NCI-H2107 (cell line): ENCODE measurements at places on chromosomes 1 and 21.

DNA sequence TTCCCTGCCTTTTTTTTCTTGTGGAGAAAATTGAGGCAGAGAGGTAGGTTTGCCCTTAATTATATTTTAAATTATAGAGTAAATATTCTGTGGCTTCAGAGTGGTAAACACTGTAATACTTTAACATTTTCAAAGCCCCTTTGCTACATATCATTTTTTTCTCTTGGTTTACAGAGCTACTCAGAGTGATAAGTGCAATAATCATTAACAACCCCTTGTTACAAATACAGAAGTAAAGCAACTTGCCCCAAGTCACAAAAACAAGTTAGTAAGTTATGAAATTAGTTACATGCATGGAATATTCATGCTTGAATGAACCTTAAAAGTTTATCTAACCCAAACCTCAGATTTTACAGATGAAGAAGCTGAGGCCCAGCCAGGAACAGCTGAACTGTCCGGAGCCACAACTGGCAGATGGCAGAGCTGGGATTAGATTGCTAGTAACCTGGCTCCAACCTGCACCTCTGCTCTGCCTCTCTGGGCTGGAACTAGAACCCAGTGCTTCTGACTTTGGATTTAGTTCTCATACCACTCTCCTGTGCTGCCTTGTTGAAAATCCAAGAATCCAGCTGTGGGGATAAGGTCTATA is 48.7 kb downstream of the TNN start:
- DNase-seq = no peak

DNA sequence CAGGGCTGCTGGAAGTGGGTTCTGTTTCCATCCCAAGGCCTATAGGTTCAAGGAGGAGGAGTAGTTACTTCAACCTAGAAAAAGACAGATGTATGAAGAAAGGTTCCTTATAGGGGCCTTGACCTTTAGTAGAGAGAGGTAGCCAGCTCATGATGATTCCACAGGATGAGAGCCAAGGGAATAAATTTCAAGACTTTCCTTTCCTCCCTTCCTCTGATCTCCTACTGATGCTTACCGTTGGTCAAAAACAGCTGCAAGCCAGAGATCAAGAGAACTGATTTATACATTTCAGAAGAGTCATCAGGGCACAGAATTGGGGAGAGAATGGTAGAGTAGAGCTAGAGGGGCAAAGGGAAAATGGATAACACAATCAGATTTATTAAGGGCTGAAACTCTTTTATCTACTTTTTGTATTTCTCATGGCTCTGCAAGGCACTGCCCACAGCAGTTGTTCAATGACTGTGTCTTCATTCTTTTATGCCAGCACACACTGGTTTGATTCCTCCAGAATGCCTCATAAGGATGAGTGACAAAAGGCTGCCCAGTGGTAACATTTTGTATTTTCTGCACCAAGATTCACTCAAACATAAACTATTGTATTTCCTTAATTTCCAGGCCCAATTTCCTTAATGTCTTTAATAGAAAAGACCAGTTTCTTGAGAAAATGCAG is 37.4 kb downstream of the AK5 start:
- DNase-seq = no peak

GRCh38 chr21:35178827-35179226 is 129.7 kb upstream of the RUNX1 start:
- no peak for DNase-seq

DNA sequence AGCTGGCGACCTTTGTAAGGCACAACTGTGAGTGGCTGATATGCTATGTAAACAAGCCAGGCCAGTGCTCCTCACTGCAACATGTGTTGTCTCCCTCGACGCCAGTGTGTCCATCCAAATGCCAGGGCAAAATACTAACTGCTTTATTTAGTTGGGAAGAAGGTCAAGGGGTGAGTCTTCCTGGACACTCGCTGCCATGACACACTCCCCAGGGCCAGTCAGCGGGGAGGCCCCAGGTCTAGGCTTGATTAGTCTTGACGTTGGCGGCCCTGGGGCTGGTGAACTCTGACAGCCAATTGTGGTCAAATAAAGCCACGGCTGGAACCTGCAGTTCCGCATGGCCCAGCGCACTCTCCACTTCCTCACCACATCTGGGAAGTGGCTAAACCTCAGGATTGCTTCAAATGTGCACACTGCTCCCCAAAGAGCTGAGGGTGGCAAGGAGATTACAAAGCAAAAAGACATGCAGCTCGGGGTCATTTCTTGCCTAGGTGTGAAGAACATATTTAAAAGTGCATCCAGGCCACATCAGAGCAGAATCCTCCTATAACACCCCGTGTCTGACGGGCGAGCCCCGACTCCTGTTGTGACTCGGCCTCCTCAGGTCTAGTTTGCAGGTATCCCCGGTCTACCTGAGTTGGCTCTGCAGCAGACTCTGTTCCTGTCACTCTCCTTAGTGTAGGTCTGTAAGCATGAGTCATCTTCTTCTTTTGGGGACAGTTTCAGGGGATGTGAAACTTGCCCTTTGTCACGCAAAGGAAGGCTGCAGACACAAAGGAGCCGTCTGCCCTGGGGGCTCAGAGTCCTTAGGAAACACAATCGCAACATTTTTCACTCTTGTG is 183.5 kb downstream of the RUNX1 start:
- no peak for DNase-seq

DNA sequence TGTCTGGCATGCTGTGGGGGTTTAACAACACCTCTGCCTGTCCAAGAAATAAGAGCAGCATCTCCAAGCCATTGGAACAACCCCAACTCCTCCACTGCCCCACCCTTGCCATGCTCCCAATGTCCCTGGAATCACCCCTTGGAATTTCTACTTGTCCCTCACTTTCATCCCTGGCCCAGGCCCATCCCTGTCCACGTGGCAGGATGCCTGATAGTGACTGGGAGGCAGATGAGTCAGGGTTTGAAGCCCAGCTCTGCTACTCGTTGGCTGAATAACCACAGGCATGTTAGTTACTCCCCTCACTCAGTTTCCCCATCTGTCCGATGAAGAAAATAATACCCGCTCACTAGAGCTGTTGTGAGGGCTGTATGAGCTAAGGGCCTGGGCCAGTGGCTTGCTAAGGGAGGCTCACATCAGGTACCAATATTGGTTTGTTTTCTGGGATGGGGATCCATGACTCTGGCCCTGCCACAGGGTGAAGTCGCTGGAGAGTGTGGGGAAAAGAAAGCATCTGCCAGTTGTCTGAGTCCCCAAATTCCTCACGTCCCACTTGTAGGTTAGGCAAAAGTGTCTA is 99.4 kb upstream of the TLR5 start:
- no peak for DNase-seq

GRCh38 chr1:109472779-109473178 is 6.4 kb downstream of the SYPL2 start:
- no peak for DNase-seq
